ENCODE measurements at places on chromosomes 3 and 15.

GRCh38 chr15:69289342-69290146, 9.2 kb upstream of the PAQR5 start:
- no peak for DNase-seq

GRCh38 chr3:141411251-141411771, 43.0 kb downstream of the ZBTB38 start:
- DNase-seq: peak; percentile 38

GRCh38 chr15:63277893-63278456, 570 bp downstream of the APH1B start:
- DNase-seq: no peak

DNA sequence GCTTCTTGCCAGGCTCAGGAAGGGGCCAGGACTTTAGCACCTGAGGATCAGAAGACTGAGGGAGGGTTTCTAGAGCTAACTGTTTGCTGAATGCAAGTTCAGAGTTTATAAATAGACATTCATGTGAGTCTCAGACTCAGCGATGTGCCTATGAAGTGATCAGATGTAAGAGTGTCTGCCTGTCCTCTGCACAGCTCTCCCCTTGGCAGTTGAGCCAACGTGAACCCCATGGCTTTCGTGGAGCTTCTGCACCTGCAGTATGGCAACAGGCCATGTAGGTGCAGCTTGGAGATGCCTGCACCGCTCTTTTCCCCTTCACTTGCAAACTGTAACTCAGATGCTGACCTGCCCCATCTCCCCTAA, 141.9 kb downstream of the CHDH start:
- DNase-seq: no peak

DNA sequence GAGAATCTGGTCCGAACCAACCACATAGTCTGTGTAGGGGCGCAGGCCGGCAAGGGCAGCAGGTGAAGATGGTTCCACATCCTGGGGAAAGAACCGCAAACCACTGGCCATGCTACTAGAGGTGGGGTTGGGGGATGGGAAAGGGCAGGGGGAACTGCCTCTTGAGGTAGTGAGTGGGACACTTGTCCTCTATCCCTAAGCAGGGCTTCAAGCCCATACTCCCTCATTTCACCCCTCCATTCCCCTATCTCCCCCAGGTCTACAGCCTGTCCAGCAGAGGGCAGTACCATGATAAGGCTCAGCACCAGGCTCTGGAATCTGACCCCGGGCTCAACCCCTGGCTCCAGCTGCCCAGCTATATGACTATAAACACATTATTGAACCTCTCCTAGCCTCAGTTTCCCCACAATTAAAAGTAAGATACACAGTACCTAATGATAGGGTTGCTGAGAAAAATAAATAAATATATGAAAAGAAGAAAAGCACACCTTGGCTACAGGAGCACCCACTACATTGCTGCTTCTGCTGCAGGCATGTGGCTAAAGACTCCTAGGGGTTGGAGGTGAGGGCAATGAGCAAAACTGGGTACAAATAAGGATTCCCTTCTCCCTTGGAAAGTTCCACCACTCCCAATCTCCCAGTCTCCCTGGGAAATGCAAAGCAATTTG, 6.3 kb downstream of the GORASP1 start:
- DNase-seq: peak; percentile 38

DNA sequence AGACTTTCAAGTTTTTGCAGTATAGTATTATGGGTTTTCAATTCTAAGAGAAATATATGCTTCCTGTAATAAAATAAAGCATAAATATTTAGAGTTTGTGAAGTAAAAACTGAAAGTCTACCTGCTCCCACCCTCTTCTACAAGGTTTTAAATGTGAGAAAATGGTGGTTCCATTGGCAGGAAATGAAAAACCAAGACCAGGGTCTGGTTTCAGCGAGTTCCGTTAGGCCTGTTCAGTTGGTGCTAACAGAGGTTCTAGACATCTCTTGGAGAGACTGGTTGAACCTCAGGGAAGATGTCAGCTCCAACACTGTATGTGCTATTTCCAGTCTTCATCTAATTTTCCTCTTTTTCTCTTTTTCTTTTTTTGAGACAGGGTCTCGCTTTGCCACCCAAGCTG, 11.8 kb upstream of the MYO1E start:
- DNase-seq: no peak

DNA sequence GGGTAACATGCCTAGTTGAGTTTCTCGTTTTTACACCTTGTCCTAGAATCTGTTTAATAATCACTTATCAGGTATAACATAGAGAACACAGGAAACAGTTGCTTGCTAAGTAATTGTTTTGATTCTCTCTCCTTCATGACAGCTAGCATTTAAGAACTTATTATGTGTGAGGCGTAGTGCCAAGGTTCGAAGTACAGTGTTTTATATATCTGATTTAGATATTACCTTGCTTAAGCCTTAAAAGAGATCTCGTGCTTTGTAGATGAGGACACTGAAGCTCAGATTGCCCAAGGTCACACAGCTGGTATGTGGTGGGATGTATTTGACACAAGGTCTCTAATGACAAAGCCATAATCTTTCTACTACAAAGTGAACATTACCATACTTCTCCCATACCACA, 29.0 kb upstream of the IFT57 start:
- no peak for DNase-seq

DNA sequence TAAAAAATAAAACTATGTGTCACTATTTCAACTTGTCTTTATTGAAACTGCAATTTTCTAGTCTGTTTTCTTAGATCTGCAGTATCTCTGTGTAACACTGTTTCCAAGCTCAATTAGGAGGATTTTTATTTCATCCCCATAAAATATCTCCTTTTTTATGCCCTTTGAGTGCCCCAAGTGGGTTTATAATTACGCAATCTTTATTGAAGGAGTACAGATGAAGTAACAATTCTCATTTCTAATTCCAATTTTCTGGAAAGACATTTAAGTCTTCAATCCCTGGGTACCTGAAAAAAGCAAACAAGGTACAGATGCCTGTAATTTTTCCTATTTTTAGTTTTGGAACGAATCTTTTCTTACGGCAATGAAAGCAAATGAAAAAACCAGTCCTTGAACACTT, 61.3 kb downstream of the CYP19A1 start:
- no peak for DNase-seq

DNA sequence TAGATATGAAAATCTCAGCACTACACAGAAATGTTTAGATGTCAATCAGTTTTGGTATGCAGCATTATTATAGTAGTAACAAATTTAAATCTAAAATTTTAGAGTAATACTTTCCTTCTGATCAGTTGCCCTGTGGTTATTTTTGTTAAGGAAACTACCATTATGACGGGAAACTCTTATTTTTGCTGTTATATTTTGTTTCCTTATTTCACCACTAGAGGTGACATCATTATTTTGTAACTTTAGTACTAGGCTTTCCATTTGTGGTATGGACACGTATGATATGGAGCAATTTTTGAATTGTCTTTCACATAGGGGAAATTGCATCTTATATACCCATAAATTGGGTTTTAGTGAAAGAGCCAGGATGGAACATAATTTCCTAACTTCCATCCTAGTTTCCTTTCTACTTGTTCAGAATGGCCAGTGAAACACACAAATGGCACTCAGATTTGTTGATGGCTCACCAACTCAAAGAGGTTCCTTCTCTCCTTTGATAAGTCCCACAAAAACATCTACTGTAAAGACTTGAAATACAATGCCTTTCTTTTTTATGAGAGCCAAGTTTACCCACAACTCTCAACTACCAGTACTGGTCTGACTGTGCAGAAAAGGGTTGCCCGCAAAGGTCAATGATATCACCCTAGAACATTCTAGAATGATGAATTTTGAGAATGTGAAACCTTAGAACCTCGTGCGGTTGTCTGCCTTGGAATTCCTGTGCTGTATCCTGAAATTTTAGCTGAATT, 19.4 kb upstream of the PPP4R2 start:
- peak; percentile 87 for DNase-seq

GRCh38 chr3:134766290-134766689, 28.8 kb upstream of the EPHB1 start:
- DNase-seq: no peak

DNA sequence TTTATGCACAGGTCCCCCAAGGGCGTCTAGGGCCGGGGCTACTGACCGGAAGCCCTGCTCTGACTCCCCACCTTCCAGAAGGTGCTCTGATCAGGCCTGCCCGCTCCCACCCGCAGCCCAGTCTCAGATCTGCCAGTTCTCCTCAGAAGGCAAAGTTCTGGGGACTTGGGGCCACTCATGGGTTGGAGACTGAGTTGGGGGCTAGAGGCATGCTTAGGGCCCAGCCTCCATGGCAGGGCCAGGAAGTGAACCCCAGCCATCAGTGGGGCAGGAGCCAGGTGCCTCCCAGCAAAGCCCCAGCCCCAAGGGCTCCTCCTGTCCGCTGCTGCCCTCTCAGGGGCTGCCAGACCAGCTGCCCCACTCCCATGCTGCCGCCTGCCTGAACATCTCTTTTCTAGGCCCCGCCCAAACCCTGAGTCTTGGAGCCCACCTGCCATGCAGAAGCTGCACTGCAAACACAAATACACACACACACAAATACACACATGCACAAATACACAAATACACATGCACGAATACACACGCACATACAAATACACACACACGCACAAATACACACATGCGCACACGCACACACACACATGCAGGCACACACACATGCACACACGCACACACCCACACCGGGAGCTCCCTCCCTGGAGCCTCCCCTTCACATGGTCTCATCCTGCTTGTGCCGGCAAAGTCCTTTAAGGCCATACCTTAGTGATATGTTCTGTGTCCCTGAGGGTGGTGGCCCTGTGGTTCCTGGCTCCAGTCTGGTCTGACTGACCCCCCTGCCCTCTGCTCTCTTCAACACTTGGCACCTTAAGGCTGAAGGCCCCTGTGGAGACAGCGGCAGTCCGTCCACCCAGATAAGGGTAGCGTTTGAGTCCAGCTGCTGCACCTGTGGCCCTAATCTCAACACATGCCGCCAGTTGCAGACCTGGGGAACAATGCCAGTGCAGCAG, 59.2 kb upstream of the KLF13 start:
- DNase-seq: no peak

DNA sequence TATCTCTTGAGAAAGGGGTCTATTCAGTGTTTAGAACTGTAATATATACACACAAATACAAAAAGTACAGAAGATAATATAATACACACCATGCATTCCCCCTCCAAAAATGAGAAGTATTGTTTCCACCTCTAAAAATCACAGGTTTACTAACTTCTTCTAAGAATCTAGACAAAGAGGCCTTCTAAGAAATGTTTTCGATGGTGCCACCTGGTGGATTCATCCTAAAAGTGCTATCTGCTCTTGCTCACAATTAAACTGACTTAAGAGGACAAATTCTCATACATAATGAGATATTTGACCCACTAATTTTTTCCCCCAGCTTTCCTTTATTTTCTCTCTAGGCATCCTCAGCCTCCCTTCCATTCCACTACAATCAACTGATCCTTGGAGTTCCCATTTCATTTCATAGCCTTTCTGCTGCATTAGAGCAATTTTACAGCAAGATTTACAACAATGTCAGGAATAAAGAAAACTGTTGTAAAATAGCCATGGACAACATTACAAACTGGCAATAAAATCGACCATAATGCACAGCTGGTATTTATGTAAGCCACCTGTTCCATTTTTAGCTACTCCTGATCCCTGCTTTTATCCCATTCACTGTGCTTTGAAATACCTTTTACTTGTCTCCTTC, 124.6 kb downstream of the ARRDC4 start:
- peak; percentile 70 for DNase-seq

DNA sequence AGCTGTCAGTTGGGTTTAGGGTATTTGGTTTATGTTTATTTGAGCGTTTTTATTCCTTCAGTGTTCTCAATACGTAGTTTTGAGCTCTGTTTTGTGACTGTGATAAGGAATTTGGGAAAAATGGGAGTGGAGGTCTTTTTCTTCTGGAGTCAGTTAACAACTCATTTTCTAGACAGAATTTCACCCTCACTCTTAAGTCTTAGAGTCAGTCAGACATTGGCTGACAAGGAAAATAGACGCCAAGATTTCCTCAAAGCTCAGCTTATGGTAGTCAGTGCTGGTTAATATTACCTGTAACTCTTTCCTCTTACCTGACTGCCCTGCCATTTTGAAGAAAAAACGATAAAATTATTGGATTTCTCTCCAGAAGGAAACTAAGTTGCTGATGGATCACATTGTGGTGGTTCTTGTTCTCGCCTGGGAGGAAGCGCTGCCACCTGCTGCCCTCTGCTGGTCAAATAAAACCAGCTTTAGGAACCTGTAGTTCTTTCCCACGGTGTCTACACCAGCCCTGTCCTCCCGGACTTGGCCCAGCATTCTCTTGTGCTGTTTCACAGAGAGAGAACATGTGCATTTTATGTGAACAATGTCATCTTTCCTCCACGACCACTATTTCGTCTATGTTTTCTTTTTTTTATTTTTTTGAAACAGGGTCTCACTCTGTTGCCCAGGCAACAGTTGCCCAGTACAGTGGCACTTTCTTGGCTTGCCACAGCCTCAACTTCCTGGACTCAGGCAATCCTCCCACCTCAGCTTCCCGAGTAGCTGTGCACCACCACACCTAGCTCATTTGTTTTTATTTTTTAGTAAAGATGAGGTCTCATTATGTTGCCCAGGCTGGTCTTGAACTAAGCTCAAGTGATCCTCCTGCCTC, 41.4 kb upstream of the UMPS start:
- peak; percentile 58 for DNase-seq

DNA sequence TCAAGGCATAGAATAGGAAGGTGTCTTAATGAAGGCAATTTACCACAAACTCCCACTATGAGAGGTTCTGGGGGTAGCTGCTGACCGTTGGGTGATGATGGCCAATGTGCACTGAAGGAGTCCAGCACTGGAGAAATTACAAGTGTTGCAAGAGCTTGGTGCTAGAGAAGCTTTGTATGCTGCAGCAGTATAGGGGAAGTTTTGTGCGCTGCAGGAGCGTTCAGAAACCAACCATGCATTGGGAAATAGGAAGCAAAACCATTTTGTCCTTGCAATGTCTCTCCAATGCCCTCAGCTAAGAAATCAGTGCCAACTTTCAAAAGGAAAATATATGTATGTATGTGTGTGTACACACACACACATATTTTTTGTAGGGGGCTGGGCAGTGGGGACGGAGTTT, 441.6 kb upstream of the NAALADL2 start:
- peak; percentile 72 for DNase-seq

DNA sequence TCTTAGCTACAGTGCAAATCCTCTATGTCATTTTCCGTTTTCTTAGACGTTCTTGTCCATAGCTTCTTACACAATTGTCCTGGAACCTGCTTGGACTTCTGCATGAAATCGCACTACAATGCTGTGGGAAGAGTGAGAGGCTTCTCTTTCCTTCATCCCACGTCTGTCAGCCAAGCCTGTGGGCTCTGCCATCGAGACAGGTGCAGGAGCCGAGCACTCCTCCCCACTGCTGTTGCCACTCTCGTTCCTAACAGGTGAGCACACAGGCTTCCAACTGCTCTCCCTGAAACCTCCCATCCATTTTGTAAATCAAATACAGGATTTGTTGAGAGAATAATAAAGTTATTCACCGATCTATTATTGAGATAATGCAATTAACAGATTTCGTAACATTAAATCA, 23.5 kb downstream of the ZXDC start:
- DNase-seq: no peak

- peak; percentile 87 for DNase-seq
These were observed 24.9 kb upstream of the ACAD9 start for GRCh38 chr3:128854475-128854874.

DNA sequence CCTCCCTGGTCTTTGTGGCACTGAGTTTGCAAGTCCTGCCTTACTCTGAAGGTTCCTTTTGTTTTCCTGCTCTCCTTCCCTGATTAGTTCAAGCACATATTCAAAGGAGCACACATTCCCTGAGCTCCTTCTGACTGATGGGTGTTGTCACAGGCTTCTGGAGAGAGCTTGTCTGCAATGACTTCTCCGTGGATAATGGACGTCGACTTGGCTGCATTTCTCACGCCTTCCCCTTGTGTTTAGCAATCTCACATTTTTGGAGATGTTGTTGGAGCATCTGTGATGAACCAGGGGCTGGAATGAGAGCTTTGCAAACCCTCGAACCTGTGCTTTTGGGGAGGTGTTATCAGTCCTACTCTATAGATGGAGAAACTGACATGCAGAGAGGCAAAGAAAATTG, 375.4 kb upstream of the PROK2 start:
- no peak for DNase-seq

Measured in CD14-positive monocyte (primary cell).